Activated T-cell treated with anti-CD3 and anti-CD28 coated beads for 48 hours (primary cell): ENCODE measurements at places on chromosomes 12 and 14.

DNA sequence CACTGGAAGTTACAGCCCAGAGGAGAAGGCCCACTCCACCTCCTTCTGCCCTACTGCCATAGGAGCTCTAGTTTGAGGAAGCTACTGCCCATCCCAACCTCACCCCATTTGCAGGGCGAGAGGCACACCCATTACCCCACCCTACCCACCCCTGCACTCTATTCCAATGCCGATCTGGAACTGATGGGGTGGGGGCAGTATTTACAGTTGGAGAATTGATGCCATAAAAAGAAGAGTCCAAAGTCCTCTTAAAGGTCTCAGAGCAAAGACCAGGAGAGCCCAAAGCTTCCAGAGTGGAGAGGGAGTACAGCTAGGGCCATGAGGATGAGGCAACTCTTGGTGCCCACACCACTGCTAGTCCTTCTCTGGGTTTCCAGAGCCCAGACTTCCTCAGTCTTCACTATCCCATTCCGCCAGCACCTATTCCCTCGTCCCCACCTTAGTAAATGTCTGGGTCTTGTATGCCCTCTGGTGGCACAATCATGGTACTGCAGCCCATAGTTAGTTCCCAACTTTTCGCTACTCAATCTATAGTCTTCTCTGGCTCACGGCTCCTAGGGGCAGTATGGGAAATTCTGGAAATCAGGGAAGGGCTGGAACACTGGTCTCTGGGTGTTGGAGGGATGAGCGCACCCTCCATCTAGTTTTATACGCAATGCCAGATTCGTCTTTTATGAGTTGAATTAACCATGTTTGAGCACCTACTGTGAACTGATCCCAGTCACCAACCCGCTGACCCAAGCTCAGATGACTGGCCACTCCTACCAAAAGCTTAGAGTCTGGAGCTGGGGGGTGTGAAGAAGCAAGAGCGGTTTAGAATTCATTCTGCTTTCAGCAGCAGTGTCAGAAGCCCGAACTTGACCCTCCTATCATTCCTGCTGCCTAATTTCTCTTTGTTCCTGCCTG lies 6.9 kb upstream of the ADCY6 start:
- DNase-seq: peak; percentile 29

DNA sequence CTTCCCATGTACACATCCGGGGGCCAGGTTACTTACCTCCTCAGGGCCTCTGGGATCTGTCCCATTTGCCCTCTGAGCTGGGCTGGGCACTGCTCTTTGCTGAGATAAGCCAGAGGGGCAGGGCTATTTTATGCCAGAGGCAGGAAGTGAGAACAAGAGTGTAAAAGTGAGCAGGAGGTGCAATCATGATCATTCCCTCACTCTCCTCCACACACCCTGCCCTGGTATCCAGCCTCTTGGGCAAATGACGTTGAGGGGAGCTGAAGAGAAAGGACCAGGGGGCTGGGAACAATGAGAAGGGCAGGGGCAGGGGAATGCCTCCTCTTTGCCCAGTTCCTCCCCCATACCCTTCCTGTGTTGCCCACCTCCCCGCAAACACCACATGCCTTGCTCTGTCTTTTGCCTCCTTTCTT lies 4.2 kb downstream of the LPAR5 start:
- no peak for DNase-seq

GRCh38 chr12:56591126-56591525 lies 39.0 kb downstream of the BAZ2A start:
- DNase-seq: no peak

GRCh38 chr14:105285174-105285573 lies 15.6 kb downstream of the BRF1 start:
- no peak for DNase-seq

DNA sequence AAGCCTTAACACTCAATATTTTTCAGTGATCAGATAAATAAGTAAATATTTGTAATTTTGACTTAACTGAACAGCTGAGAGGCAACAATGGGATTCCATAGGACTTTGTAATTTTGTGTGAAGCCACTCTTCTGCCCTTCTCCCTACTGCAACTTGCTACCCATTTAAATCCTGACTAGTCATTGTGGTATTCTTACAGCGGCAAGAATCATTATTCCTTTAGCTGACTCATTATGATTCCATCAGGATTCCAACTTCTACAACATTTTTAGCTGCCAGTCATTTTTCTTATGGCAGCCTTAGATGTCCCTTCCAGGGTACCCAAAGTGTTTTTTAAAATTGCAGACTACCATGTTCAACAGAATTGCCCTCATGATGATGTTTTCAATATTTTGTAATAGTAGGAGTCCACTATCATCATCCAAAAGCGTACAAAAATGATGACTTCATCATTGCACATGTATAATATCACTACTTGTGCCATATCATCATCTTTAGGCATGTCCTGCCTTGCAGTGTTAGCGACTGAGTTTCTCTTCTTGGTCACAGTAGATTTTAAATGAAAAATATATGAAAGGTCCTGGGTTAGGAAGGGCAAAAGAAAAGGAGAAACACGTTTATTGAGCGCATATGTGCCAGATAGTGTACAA lies 5.1 kb upstream of the MAGOHB start:
- no peak for DNase-seq

DNA sequence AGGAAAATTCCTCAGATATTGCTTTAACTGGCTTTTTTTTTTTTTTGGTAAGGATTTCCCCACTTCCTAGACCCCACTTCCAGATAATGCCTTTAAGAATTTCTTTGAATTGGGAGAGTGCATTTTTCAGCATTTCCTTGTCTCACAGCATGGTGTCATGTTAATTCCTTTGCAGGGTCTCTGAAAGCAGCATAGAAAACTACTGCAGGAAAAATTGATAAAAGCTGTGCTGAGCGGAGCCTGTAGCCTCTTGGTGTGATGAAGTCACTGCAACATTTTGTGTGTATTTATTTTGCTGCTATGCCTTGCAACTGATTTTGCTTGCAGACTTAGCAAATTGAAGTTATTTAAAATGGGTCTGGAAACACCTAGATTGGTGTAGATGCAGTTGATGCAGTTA lies 2.7 kb downstream of the ANO4 start:
- no peak for DNase-seq

DNA sequence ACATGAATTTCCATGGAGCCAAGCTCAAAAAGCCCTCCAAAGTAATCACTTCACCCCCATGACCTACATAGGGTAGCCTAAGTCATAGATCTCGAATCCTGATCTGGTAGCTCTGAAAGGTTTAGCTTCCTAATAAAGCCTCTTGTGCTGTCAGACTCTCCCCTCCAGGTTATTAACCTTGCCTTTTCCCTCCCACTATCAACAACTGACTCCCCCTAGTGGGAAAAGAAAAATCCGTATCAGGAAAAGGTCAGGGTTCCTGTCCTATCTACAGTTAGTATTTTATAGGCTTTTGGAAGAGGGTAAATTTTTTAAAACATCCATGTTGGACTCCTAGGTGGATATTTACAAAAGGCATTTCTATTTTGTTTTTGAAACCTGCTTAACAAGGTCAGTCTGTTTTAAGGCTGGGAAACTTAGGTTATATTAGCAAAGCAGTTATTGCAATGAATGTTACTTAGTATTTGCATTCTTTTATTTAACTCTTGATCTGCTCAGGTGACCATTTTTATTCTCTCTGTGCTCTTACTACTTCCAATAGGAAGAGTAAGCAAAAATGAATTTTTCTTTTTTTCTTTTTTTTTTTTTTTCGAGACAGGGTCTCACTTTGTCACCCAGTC lies 8.0 kb downstream of the YY1 start:
- DNase-seq: no peak
